ENCODE measurements at places on chromosomes 11 and 22.
A peak's percentile ranks its signal among the peaks of the same experiment; 100 is the strongest.

DNA sequence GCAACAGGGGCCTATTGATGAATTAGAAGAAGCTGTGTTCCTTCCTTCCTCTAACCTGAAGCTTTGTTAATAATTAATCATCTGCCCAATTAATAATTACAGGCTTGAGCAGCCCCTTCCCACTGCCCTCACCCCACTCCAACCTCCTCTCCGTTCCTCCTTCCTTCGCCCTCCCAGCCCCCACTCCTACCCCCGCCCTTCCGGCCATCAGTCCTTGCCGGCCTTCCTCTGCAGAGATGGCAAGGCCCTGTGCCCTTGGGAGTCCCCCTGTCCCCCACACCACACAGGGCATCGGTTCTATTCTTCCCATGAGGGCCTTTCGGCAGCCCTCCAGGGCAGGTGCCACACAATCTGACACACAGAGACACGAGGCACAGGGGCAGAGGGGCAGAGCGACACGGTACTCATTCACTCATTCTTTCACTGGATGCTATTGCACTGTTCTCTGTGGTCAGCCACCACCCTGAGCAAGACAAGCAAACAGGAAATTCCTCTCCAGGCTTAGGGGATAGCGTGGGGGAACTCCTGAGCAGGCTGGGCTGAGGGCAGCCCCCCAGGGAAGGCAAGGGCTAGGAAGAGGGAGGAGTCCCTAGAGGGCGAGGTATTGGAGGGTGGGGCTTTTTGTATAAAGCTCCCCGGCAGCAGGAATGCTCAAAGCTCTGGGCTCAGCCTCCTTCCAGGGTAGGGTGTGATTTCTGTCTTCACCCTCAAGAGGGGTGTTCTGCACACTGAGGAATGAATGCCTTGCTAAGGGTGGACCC, 14.7 kb downstream of the MGAT3 start:
- no peak for DNase-seq

DNA sequence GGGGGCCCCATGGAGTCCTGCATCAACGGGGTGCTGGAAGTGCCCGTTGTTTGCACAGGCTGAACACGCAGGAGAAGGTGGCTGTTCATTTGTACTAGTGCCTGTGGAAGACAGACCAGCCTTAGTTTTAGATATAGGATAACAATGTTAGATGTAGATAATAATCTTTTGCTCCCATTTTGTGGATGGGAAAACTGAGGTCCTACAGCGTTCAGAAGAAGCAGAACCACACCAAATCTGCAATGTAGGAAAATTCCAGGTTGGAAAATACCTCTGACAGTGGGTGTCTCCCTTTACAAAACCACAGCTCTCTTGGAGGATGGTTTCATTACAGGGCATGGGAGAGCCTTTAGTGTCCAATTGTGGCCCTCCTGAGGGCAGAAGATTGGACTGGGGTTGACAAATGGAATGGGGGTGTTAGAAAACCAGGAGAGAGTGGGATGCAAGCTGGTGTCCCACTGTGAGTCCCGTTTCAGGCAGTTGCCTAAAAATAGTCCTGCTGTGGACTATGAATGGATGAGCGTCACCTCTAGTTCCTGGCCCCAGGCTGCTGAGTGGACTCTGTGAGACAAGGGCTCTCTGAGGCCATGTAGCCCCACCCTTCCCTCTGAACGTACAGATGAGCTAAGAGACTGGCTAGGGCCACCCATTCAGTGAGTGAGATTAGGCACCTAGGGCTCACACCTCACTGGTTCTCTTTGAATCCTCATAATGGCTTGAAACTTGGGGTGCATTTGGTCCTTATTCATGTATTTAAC, 508.8 kb downstream of the MN1 start:
- no peak for DNase-seq

DNA sequence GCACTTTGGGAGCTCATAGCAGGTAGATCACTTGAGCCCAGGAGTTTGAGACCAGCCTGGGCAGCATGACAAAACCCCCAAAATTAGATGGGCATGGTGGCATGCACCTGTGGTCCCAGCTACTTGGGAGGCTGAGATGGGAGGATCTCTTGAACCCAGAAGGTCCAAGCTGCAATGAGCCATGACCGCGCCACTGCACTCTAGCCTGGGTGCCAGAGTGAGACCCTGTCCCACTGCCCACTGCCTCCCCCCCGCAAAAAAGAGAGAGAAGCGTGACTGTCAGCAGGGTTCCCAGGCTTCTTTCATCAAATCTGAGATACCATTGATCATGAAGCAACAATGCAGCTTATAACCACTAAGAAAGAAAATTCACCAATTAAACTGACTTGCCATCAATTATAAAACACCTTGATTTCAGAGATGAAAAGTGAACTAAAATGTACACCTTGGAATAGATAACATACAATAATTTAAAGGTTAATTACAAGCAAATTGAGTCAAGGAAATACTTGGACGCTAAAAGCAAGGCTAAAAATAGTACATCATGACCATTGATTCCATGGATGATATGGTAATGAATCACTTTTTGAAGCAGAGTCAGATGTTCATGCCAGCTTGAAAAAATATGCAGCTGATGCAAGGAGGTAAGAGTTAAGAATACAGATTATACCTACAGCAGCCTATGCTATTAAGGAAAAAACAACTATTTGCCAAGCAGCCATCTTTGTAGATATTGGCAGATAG, 90.8 kb upstream of the ALKBH3 start:
- DNase-seq = no peak

- DNase-seq = no peak
Measured at GRCh38 chr11:20154381-20154780, 5.9 kb downstream of the DBX1 start.

DNA sequence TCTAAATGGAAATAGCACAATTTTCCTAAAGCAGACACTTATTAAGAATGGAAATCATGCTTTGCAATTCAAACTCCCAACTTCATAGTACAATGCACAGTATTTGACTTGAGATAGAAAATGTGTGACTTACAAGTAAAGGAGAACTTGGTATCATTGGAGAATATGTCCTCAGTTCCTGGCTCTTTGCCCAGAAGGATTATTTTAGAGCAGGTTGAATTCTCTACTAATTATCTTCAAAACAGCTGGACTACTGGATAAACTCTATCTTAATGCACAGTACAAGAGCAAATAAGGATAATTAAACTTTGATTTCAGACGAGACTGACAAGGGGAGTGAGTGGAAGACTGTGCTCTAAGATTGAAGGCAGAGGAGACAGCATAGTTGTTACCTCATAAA, 839.4 kb downstream of the OPCML start:
- DNase-seq = peak; percentile 24

- DNase-seq = no peak
Measured at GRCh38 chr11:2684581-2684980, 15.2 kb downstream of the KCNQ1OT1 start.

DNA sequence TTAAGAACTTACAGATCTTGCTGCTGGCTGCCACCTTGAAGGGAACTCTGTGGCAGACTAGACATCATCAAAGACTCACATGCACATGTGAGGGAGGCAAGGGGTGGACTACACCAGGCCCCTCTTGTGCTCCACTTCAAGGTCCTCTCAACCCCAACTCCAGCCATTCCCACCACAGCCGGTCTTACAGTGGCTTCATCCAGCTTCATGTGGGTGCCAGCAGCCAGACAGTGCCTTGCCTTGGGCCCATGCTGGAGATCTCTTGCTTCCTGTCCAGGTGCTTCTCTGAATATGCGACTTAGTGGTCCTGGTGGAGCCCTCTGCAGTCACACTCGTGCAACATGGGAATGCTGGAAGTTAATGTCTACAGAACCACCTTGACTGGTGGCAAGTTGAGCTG, 44.6 kb upstream of the WNT7B start:
- no peak for DNase-seq

DNA sequence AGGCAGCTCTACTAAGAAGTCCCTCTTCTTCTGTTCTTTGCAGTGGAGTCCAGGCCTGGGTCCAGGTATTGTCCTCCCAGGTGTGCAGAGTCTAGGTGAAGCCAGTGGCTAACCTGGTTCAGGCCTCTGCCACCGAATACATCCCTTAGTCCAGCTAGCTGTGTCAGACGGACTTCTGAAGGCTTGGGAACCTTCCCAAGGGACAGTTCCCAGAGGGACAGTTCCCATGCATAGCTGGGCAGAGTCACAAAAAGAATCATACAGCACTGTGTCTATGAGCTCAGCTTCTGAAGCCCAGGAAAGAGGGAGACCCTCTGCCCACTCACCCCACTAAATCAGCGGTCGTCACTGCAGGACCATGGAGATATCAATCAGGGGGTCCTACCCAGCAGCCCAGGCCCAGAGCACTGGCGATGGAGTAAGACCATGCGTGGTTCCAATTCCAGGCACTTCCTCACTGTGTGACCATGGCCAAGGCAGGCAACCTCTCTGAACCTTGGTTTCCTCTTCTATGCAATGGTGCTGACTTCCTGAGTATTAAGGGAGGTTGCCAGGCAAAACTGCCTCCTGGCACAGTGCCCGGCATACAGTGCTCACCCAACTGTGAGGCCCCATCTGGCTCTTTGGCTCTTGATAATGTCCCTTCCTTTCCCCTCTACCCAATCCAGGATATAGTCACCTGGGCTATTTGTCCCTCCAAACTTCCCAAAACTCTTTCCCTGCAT, 3.4 kb downstream of the MS4A10 start:
- no peak for DNase-seq

- no peak for DNase-seq
Measured at GRCh38 chr11:8807544-8808225, 103.3 kb upstream of the AKIP1 start.

- DNase-seq = no peak
Measured at GRCh38 chr11:73431396-73431795, 55.2 kb downstream of the RELT start.

- DNase-seq = no peak
Measured at GRCh38 chr22:21018314-21018713, 3.3 kb downstream of the P2RX6 start.

- no peak for DNase-seq
Measured at GRCh38 chr22:45058622-45058912, 48.8 kb upstream of the PHF21B start.

DNA sequence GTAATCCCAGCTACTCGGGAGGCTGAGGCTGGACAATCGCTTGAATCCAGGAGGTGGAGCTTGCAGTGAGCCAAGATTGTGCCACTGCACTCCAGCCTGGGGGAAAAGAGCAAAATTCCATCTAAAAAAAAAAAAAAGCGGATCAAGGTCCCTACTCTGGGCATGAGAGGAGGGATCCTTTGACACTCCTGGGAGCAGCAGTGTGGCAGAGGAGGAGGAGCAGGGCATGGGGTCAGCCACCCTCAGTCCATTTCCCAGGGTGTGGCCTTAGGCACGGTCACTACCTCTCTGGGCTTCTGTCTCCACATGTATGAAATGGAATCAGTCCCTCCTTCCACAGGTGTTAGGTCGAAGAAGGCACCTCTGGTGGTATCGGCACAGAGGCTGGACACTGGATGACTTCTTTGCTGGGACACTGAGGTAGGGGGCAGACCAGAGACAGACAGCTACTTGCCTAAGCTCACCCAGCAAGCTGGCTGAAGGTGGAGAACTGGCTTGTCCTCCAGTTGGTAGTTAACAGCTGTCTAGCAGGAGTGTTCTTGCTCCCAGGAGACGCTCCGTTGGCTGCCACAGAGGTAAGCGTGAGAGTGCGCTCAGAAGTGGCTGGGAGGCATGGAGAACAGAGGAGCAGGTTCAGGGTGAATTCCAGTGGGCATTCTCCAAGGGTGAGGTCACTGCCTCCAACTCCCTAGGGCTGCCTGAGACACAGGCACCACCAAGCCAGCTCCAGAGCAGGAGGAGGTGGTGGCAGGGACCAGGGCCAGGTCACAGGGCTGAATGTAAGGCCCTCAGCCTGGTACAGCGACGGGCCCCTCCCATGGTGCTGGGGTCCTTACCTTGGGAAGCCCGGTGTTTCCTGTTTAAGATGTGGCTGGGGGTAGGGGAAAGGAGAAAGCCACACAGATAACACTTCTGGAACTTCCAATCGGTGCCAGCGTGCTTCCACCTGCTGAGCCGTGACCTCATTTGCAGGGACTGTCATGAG, 19.5 kb downstream of the TXN2 start:
- no peak for DNase-seq

GRCh38 chr11:107842412-107843100, 16.0 kb downstream of the SLC35F2 start:
- no peak for DNase-seq

- DNase-seq = no peak
Measured at GRCh38 chr11:103295704-103296103, 186.5 kb downstream of the DYNC2H1 start.

DNA sequence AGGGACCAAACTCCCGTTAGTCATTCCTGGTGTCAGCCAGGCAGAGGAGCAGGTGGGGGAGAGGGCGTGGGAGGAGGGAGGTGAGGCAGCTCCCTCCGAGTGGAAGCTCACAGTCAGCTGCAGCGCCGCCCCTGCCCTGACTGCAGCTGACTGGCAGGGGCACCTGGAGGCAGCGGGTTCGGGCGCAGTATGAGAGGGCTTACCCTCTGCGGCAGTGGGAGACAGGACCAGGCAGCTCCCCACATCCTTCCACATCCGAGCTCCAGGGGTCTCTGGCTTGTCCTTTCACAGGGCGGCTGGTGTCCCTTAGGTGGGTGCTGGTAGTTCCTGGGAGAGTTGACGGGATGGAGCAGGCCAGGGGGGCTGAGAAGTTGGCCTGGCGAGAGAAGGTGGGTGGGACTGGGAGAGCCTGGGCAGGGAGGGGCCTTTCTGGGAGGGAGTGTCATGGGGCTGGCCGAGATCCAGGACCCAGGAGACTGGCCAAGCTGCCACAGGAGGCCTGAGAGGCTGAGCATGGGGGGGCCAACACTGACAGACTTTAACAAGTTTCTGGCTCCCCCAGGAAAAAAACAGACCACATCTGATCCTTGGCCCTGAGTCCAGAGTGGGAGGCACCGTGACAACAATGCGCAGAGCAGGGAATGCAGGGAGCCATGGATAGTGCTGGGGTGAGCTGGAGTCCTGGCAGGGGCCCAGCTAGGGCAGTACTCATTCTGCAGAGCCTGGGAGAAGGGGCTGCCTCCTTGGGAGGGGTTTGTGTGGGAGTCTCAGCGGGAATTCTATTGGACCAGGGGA, 4.9 kb downstream of the ADORA2A start:
- DNase-seq = no peak

DNA sequence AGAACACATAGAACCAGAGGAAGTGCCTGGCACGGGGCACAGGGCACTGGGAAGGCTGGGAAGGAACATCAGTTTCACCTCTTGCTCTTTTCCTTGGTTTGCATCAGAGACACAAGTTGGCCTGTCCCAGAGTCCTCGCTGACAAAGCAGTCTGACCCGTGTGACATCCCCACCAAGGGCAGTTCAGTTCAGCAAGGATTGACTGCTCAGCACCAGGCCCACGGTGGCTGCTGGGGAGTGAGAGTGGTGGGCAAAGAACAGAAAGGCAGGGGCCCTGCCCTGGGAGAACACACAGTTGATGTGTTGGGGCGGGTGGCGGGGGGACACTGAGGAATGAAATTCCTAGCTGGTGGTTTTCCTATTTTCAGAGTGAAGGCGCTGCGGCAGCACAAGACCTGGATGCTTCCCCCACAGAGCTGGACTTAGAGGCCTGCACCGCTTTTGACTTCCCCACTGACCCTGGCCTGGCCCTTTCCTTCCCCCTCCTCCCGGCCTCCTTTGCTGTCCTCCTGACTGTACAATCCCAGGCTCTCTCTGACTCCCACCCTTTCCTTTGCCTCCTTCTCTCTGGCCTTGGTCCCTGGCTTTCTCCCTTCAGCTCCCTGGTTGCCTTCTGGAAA, 2.2 kb upstream of the TMPRSS13 start:
- DNase-seq = no peak
